Upper lobe of right lung (tissue), 1 donor: ENCODE measurements at places on chromosomes 5 and 9.

DNA sequence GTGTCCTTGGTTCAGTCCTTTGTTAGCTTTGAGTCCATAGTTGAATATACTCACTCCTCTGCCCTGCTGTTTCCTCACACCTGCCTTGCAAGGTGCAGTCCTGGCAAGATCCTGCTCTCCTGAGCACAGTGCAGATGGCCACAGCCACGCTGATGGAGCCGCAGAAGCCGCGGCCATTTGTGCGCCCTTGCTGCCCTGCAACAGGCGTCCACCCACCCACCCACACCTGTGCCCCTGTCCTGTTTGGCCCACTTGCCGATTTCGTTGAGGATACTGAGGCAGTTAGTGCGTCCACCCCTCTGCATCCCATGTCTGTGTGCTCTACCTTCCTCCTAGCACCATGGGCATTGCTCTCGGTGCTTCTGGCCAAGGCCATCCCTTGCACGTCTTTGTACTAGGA is 51.1 kb upstream of the LRRTM2 start:
- no peak for DNase-seq

GRCh38 chr9:16358751-16359150 is 511.7 kb downstream of the BNC2 start:
- DNase-seq = no peak

DNA sequence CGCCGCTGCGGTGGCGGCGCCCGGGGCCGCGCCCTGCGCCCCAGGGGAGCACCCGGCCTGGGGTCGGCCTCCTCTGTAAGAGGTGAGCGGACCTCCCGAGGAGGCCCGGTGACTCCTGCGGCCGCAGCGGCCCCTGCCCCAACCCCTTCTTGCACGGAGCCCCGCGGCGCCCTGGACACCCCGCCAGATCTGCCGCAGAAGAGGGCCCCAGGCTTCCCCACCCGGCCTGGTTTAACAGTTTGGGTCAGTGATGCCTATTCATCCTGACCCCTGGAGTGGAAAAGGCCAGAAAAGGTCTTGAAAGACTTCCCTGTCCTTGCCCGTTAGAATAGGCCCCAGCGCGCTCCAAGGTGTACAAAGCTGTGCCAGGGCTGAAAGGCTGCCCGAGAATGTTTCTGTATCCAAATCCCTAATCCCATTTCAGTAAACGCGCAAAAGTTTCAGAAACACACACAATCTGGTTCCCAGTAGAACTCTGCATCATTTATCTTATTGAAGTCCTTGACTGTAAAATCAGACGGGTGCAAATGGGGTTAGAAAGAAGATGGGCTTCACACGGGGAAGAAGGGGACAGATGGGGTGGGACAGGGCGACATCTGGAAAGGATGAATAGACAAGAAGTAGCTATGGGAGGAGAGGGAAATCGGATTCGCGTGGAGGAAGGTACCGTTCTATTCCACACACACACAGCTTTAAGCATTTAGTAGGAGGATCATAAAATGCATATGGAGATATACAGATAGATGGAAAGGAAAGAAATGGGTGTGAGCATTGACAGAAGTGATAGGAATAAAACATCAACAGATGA is 1.1 kb upstream of the SSBP2 start:
- DNase-seq = no peak

DNA sequence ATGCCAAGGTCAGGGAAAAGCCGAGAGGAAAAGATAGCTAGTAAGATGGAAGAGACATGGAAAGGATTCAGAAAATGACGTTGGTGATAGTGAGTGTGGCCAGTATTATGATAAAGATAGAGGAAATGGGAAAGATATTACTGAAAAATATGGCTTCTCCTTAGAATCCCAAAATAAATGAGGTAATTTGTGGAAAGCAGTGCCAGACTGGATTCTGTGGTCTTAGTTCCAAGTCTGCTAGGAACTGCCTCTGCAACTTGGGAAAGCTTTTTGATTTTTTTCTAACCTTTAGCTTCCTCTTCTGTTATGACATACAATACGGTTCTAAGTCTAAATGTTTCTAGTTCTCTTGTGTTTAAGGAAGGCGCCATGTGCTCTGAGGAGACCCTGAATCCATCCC is 54.2 kb downstream of the GRIA1 start:
- no peak for DNase-seq

DNA sequence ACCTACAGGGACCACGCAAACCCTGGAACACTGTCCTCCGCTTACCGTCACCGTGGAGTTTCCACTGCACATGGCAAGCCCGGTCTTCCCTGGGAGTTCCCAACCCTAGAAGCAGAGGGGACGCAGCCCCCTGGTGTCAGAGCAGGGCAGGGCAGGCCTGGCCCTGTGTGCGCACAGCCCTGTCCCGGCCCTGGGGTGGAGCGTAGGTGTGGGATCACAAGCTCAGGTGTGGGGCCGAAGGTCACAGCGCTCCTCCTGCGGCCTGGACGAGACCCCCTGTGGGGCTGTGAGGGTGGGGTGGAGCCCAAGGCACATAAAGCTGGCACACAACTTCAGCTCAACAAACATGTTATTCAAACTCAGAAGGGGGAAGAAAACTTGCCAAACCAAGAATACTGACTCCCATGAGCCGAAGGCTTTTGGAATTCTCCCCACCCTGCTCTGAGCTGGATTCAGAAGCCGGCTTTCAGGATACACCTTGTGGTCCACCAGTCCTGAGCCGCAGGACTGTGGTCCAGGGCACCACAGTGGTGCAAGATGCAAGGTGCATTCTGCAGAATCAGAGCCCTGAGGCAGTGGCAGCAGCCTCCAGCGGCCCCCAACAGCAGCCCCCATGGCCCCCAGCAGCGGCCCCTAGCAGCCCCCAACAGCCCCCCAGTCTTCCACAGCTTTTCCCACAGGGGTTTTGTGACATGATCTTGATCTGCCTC is 11.8 kb upstream of the EXOC3 start:
- DNase-seq = no peak

GRCh38 chr5:159049844-159050315 is 49.8 kb downstream of the EBF1 start:
- DNase-seq = no peak

DNA sequence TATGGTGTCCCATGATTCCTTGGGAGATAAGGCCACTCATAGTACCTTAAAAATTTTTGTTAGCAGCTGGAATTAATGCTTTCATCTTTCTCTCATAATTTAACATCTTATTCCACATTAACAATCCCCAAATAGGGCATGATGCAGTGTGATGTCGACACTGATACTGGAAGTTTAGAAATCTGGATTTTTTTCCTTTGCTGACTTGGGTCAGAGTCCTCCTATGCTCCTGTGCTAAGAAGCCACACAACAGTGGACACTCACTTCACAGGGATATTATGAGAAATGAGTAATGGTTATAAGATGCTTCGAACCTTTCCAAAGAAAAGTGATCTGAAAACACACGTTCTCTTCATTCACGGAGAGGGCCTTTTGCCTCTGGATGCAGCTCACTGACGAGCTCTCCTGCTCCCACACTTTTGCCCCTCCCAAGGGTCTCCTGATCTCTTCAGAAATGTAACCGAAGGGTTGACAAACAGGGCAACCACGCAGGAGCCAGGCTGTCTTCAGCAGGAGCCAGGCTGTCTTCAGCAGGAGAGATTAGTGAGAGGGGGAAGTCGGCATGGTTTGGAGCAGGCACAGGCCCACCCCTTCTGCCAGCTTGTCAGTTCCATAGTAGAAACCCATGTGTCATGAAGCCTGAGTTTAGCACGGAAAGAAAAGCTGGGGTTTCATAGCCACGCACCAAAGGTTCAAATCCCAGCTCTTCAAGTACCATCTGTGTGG is 247.8 kb downstream of the AOPEP start:
- DNase-seq = no peak

- DNase-seq = no peak
Observed at GRCh38 chr9:105836936-105837660, 142.8 kb downstream of the TMEM38B start.

DNA sequence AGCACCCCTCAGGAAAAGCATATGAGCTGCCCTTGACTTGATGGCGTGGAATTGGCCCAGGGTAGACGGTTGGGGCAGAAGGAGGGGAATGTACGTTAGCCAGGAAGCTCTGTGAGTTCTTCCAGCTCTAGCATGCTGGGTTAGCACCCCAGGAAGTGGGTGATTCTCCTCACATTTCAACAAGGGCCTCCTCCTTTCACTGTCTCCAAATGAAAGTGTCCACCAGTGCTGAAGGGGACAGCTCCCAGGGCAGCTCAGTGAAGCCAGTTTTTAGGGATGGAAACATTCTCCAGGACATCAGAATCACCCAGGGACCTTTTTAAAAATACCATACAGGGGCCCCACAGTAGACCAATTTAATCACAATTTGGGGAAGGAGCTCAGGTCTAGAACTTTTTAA is 17.2 kb upstream of the AFAP1L1 start:
- DNase-seq = no peak

DNA sequence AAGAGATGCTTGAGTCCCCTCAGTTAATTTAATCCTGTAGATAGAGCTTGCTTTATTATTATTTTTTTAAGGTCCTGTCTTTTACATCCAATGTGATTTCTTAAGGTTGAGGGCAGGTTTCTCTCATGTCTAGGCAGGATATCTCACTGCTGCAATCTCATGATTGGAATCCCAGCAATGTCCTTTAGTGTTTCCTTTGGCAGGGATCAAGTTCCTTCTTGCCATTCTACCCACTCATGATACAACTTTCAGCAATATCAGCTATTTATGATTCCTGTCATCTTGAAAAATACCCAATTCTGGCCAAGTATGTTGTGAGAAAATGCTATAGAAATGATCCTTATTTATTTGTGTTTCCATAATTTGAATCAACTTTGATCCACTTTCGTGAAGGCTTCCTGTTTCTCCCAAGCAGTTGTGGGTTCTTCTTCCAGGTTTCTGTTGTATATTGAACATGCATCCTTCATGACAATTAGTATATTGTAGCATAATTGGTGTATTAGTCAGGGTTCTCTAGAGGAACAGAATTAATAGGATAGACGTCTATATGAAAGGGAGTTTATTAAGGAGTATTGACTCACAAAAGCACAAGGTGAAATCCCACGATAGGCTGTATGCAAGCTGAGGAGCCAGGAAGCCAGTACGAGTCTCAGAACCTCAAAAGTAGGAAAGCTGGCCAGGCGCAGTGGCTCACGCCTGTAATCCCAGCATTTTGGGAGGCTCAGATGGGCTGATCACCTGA is 18.4 kb upstream of the VPS13A start:
- DNase-seq = no peak

DNA sequence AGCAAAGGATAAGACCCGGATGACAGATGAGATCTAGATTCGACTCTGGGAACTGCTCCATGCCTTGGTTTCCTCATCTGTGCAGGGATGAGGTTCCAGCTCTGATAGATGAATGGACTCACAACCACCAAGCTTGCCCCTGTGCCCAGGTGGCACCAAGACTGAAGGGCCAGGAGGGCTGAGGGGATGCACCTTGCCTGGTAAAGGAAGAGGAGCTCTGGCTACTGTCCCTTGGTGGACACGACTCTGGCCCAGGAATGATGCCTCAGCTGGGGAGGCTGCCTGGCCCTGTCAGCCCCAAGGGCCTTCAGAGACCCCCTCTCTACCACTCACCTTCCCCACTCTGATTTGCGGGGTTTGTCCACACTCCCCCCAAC is 24.9 kb upstream of the ANXA6 start:
- no peak for DNase-seq

- DNase-seq = no peak
Observed at GRCh38 chr5:67038817-67039603, 157.6 kb downstream of the CD180 start.

GRCh38 chr9:105319202-105319813 is 74.9 kb downstream of the SLC44A1 start:
- DNase-seq = no peak

GRCh38 chr5:178123966-178124925 is 6.6 kb upstream of the RMND5B start:
- DNase-seq = no peak

GRCh38 chr9:32403567-32404260 is 19.3 kb downstream of the ACO1 start:
- no peak for DNase-seq

DNA sequence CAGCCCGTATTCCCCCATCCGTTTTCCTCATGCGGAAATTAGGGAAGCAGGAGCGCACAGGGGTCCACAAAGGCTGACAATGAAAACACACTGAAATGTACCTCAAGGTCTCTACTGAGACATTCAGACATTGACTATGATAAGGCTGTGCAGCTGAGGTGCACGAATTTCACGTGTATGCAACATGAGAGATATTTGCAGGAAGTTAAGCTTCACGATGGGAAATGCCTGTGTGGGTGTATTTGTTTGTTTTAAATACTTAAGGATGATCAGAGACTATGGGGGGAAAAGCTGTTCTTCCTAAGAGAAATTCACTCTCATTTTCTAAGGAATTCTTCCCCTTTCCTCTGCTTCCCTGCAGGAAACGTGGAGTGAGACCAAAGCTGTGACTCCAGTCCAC is 2.6 kb upstream of the SPATA31E1 start:
- DNase-seq = no peak
